ENCODE measurements at places on chromosomes 5 and 9.
A peak's percentile ranks its signal among the peaks of the same experiment; 100 is the strongest.

GRCh38 chr9:133509179-133510083, 15.3 kb downstream of the MYMK start:
- no peak for DNase-seq

- no peak for DNase-seq
Measured at GRCh38 chr5:102651466-102651865, 103.6 kb upstream of the PAM start.

DNA sequence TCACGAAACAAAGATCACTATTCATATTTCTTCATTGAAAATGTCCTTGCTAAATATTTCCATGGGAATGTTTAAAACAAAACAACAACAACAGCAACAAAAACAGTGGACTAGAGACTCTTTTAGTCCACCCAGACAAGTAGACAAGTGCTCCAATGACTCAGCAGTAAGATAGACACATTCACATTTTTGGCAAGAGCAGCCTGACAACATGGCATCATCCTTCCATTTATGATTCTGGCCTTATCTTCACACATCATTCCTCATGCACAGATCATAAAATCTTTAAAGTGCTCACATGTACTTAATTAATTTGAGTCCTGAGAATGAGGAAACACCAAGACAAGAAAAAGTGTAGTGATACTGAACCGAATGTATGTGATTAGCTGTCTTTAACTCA, 132.6 kb upstream of the PDE4D start:
- DNase-seq: no peak

GRCh38 chr9:3288686-3289085, 237.1 kb downstream of the RFX3 start:
- DNase-seq: no peak

DNA sequence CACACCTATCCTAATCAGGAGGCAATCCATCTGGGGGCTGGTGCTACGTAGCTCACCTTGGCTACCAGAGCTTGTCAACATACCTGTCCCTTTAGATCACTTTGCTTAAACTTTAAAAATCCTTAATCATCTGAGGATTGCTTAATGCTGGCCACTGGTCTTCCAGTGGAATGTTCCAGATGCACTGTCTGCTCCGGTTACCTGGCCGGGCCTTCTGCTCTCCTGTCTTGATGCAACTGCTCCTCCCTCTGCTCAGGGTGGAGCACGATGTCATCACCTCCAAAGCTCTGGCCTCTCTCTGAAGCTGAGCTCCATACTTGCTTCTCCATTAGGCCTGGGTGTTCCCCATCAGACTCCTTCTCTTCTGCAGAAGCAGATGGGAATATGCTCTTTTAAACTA, 106.5 kb upstream of the OTULINL start:
- no peak for DNase-seq

DNA sequence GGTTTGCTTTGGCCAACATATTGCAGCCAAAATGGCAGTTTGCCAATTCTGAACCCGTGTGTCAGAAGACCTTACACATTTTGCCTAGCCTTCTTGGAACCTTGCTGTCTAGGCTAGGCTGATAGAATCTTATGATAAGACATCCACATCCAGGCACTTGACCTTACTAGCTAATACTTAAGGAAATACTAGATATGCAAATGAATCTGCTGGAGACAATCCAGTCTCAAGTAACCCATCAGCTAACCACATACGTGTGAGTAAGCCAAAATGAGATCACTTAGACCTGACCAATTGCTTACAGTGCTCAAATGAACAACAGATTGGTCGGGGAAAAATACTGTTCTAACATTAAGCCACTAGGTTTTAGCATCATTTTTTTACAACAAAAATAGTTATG, 1504.6 kb upstream of the CDH9 start:
- peak; percentile 2 for DNase-seq

GRCh38 chr9:89022902-89023301, 31.6 kb downstream of the S1PR3 start:
- DNase-seq: peak; percentile 17

- no peak for DNase-seq
Measured at GRCh38 chr9:113668061-113668460, 204.5 kb downstream of the RGS3 start.

- DNase-seq: no peak
Measured at GRCh38 chr5:127170918-127171600, 97.8 kb upstream of the C5orf63 start.

- no peak for DNase-seq
Measured at GRCh38 chr9:137607141-137607857, 1.8 kb downstream of the ARRDC1 start.

- DNase-seq: no peak
Measured at GRCh38 chr9:98067184-98067583, 10.7 kb downstream of the NANS start.

DNA sequence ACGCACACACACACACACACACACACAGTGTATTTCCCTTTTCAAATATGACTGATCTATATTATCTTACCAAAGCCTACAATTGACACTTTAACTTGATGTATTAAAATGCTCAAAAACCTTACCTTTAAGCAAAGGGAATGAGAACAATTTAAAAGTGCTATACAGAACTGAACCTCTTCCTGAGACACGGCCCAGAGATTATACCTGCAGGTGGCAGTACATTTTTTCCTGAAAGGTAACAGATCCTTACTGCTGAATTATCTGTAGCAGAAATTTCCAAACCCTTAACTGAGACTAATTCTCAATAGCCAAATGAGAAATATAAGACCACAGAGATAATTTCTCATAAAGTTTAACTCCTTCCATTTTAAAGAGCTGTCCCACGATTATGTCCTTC, 91.1 kb downstream of the MYO10 start:
- no peak for DNase-seq
